Fibroblast of the aortic adventitia (primary cell): ENCODE measurements at places on chromosomes 1 and 21. TPM values are rescaled to one million over a fixed set of nuclear protein-coding genes. Genes with fewer than 3 reads are reported as not detected.

DNA sequence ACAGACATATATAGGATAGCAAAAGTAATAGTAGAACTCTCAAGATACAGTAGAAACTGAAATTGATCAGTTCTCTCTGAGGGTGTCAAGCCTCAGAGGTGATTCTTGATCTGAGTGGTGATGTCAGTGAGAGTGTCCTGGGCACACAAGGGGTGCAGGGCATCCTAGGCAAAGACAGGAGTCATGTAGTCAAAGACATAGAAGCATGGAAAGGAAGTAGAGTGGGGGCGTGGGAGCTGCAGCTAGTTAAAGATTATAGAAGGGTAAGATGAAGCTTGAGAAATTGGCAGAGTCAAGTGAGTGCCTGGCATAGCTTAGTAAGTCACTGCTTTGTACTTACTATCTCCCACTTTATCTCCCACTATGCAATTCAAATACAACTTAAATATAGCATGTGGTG lies 22.8 kb downstream of the CDC7 start:
- peak; percentile 44 for DNase-seq

GRCh38 chr21:29788752-29789151 lies 151.0 kb downstream of the GRIK1 start:
- DNase-seq = no peak

Gene UTS2
- total RNA-seq = not detected in 2 replicates

Gene ODR4
- 22.1 and 26.4 TPM in 2 replicates for total RNA-seq
